ENCODE measurements at places on chromosomes 5 and 9.

DNA sequence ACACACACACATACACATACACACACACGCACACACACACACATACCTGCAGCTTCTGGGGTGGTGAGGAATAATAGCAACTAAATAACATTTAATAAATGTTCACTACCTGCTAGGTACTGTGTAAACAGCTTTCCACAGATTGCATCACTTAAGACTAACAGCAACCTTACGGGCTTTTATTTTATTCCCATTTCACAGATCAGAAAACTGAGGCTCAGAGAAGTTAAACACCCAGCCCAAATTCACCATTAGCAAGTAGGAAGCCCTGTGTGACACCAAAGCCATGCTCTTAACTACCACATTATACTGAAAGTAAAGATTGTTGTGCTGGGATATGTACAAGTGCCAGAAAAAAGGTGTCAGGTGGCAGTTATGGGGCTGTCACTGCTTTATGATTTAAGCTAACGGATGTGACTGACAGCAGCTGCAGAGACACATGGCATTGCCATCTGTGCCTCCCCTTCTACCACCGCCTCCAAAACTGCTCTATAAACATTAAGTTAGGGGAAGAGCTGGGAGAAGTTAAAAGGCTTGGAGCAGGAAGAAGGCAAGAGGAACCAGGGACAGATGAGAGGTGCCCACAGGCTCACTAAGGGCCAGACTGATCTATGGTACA is 13.6 kb downstream of the MTMR12 start:
- no peak for DNase-seq

DNA sequence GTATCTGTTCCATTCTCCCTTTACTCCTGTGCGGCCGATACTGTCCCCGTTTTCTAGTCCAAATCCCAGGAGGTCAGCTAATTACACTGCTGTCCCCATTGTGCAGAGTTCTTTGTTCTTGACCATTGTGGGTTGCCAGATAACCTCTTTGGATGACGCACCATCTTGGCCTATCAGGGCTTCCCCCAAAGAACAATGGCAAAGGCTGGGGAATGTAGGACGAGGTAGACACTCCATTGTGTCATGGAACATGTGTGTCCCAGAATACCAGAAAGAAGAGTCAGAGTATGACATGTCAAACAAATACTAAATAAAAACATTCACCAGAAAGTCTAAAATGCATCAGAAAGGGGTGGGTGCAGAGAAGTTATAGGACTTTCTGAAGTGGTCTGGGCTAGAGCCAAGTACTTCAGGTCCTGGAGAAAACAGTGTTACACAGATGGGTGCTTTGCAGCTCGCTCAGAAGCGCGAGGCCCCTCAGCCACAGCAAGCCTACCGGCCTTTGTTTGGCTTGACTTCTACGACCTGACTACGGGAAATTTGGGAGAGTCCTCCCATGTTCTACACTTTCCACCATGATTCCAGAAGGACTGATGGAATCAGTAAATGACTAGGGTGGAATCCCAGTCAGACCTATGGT is 83.2 kb upstream of the SSBP2 start:
- no peak for DNase-seq

- no peak for DNase-seq
Observed at GRCh38 chr5:76271836-76272235, 131.2 kb upstream of the IQGAP2 start.

GRCh38 chr5:113281194-113281593 is 153.6 kb downstream of the TSSK1B start:
- no peak for DNase-seq

Data from stimulated activated CD8-positive, alpha-beta memory T cell treated with anti-CD3 and anti-CD28 coated beads, Interleukin-4, amount 100 ng/mL, for 48 hours (primary cell).